ENCODE measurements at places on chromosomes 4 and X. TPM values are rescaled to one million over a fixed set of nuclear protein-coding genes. Genes with fewer than 3 reads are reported as not detected.

Gene ASIC5
- total RNA-seq: not detected

Gene HGFAC
- not detected for total RNA-seq

Gene MAGIX
- 1.7 TPM for total RNA-seq

Gene CXCL8
- 991 TPM for total RNA-seq

Gene PCYT1B
- under 0.01 TPM for total RNA-seq

Gene MEPE
- total RNA-seq: not detected

Gene SLC25A14
- total RNA-seq: 13.8 TPM

Gene SLC2A9
- 2.1 TPM for total RNA-seq

Gene SLC7A11
- 32.0 TPM for total RNA-seq

Gene LUZP4
- total RNA-seq: not detected

Gene RAB39B
- 0.56 TPM for total RNA-seq

Gene H2BW1
- total RNA-seq: not detected

Gene PPP4R3C
- not detected for total RNA-seq

Gene S100G
- total RNA-seq: not detected

Gene FRYL
- total RNA-seq: 59.6 TPM

Gene QRFPR
- total RNA-seq: not detected

Gene UGT2B17
- total RNA-seq: not detected

Gene HMX1
- total RNA-seq: not detected

Gene P2RY4
- total RNA-seq: not detected

Gene SLC49A3
- total RNA-seq: 5.1 TPM

Gene TEX13C
- not detected for total RNA-seq

Gene SPARCL1
- total RNA-seq: 0.56 TPM

Gene CYBB
- under 0.01 TPM for total RNA-seq

Gene NOX1
- total RNA-seq: not detected

Gene CPE
- 294 TPM for total RNA-seq

Gene HEPH
- 17.3 TPM for total RNA-seq

Gene CTAG2
- not detected for total RNA-seq

Gene C1QTNF7
- 1.4 TPM for total RNA-seq

Gene HAND2
- 12.8 TPM for total RNA-seq

Gene CFP
- total RNA-seq: 0.19 TPM

Gene MAGEA4
- total RNA-seq: not detected

Gene GIMD1
- total RNA-seq: 0.19 TPM

Gene MANBA
- 24.9 TPM for total RNA-seq

Gene C4orf50
- total RNA-seq: under 0.01 TPM

Gene RPA4
- 0.56 TPM for total RNA-seq

Gene DCHS2
- total RNA-seq: not detected

Gene VCX3B
- total RNA-seq: not detected

Gene EVC2
- total RNA-seq: 11.3 TPM

Gene GPR173
- total RNA-seq: 2.0 TPM

Gene TMEM131L
- total RNA-seq: 10.4 TPM

Gene DKC1
- 37.5 TPM for total RNA-seq

Gene REELD1
- not detected for total RNA-seq

Gene RAB40AL
- total RNA-seq: not detected

Gene CPXCR1
- not detected for total RNA-seq

Gene DUSP21
- not detected for total RNA-seq

Gene OTUD5
- total RNA-seq: 34.5 TPM

Gene TLR6
- total RNA-seq: 2.3 TPM

Gene ADGRG4
- total RNA-seq: not detected

Gene RS1
- not detected for total RNA-seq

Gene TSPAN7
- not detected for total RNA-seq

Gene EPGN
- 0.38 TPM for total RNA-seq
